Stimulated activated CD8-positive, alpha-beta memory T cell treated with anti-CD3 and anti-CD28 coated beads, Interleukin-2, amount 100 ng/mL, for 1 hour (primary cell): ENCODE measurements at places on chromosomes 2 and 18.

- no peak for DNase-seq
Measured at GRCh38 chr2:200665626-200666453, 80.0 kb downstream of the AOX1 start.

GRCh38 chr18:41347057-41347456, 608.0 kb upstream of the PIK3C3 start:
- no peak for DNase-seq

DNA sequence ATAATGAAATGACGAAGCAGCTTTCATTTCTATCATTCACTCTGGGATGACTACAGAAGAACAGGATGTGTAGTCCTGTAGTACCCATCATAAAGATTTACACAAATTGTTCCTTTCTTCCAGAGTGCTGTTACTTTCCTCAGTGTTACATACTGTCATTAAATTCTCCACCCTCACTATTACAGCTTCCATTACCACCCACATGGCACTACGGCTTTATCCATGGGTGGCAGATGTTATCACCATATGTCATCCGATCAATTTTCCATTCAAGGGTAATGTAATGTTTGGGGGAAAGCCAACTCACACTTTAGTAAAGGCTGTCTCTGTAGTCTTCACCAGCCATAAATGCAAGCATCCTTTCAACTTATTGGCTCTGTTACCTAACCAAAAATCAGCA, 7.1 kb upstream of the CSRNP3 start:
- DNase-seq = no peak

- no peak for DNase-seq
Measured at GRCh38 chr18:59547581-59548182, 149.5 kb downstream of the CCBE1 start.

GRCh38 chr2:182784058-182784706, 68.1 kb downstream of the DNAJC10 start:
- no peak for DNase-seq

DNA sequence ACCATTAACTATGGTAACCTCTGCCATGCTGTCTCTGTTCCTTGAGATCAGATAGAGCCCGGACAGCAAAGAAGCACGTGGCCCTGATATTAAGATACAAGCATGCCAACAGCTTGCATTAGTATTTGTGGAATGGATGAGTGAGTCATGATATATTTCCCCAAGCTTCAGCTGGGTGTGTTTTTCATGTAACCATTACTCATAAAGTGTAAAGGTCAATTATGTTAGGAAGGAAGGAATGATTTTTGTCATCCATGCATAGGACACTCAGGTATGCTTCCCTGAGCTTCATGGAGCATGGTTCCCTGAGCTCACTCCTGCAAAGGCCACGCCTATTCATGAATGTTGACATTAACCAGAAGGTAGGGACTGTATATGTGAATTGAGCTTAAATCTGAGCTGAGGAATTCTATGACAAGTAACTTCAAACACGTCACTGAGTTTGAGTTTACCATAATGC, 74.6 kb downstream of the ARL4C start:
- DNase-seq = no peak

GRCh38 chr18:47748093-47748796, 182.2 kb downstream of the SMAD2 start:
- no peak for DNase-seq
